Fibroblast of mammary gland (primary cell): ENCODE measurements at places on chromosomes 5 and 9.

DNA sequence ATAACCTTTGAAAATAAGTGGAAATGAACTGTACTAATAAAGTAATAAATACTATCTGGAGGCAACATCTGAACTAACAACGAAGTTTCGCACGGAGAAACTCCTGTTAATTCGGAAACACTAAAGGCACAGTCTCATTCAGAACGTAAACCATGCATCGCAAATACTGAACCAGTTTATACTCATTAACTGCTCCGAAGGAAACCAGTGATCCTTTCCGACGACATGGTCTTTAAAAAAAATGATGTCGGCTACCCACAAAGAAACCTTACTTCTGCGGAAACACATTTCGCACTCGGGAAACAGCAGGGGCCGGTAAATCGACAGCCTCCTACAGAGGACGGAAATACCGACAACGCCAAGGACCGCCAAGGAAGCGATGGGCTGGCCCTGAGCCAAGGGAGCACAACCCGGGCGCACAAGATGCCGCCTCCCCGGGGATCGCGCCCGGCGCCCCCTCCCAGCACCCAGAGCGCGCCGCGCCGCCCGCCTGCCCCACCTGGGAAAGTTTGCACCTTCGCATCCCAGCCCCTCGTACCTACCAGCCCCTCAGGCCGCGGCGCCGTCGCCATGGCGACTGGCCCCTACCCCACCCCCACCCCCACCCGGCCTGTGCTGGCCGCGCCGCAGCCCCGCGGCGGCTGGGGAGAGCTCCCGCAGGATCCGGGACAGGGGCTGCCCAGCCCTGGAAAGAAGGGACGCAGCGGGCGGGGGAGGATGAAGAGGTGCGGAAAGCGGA lies 732 bp downstream of the PRKAA1 start:
- DNase-seq = peak; percentile 70

- DNase-seq = no peak
Observed at GRCh38 chr9:22045423-22045822, 36.3 kb upstream of the CDKN2B start.

GRCh38 chr5:83204651-83205050 lies 127.3 kb downstream of the XRCC4 start:
- DNase-seq = no peak

DNA sequence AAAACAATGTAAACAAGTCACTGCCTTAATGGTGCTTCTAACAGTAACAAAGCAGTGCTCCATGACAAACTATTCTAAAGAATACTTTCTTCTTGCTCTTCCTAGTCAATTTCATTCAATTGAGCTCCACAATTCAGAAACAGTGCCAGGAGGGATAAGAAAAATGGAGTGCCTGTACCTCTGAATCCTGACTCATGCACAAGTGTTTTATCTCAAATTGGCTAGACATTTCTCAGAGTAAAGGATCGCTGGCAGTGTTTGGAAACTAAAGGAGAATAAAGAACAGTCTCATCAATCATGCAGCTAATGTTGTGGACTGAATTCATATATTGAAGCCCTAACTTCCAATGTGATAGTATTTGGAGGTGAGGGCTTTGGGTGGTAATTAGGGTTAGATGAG lies 27.6 kb downstream of the SLC25A51 start:
- DNase-seq = no peak

DNA sequence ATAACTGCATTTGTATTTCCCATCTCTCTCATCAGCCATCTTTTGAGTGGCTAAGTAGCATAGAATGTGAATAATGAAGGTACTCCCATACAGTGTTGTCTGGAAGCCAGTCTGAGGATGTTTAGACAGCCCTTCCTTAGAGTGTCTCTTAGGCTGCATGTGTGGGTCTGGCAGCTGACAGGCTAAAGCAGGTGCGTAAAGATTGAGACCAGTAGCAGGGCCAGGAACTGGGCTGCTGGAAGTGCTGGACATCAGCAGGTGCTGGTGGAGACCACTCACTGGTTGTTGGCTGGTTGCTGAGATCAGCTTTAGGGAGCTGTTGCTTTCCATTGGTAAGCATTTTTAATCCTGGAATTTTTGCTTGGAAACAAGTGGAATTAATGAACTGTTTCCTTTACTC lies 197.5 kb downstream of the PCSK5 start:
- no peak for DNase-seq

GRCh38 chr5:58466939-58467338 lies 7.1 kb upstream of the PLK2 start:
- peak; percentile 35 for DNase-seq

- DNase-seq = no peak
Observed at GRCh38 chr5:123087173-123088030, 1.6 kb upstream of the PRDM6 start.

DNA sequence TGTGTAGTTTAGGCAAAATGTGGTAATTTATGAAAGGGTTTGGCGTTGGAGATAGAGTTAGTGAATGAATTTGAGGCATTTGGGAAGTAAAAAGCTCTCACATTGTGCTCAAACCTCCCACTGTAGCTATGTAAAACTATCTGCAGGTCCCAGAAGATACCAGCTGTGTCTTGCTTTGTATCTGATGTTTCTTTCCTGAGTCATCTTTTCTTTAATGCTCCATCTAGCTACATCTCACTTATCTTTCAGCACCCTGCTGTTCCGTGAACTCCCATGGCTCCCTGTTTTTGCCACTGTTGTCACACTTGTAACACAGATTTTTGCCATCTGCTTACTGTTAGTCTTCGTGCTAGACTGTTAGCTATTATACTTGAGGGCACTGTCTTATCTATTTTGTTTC lies 253.1 kb downstream of the NPR3 start:
- DNase-seq = peak; percentile 3

GRCh38 chr9:116219686-116220085 lies 66.1 kb downstream of the PAPPA start:
- DNase-seq = no peak

DNA sequence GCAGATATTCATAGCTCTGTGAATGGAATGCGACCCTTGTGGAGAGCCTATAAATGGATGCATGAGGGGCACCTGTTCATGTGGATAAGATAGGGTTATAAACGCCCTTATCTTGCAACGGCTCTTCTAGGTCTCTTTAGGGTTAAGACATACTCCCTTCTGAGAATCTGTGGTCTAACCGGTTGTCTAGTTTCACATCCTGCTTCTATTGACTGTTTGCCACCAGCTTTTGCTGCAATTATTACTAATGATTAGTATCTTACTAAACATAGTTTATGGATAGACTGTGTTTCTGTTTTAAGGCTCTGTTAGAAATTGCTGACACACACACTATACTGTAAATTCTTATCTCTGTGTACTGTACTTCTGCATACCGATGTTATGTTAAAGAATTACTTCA lies 198.9 kb upstream of the CYLC2 start:
- no peak for DNase-seq

DNA sequence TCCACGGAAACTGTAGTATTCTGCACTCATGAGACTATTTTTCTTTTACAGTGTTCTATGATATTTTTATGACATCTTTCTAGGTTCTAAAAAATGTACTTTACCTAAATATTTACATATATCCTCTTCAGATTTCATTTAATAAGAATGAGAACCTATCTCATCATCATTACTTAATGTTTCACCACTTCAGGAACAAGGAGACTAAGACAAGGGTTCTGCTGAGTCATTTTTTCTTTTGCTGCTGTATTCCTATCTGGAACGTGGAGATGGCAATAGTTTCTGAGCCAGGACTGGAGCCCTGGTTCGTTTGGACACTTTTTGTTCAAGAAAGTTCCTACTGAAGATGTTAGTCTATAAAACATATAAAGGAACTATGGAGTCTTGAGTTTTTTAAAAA lies 258.2 kb upstream of the MAP3K1 start:
- DNase-seq = peak; percentile 7

DNA sequence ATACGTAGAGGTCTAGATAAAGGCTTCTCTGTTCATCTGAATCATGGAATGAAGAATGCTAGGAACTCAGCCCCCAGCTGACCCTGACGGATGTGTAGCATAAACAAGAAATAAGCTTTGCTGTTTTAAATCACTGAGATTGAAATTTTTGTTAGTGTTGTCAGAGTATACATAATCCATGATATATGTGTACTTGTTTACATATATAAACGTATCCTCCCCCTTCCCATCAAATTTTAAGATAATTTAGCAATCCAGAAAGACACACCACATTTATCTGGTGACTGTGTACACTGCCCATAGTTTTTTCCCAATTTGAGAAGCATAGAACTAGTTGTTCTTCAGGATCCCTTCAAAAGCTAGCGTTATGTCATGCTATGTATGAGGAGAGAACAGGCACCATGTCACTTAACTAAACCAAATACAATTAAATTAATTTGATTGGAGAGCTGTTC lies 80.8 kb upstream of the OSMR start:
- no peak for DNase-seq

GRCh38 chr9:31112491-31112890 lies 1272.0 kb upstream of the ACO1 start:
- no peak for DNase-seq

- DNase-seq = peak; percentile 18
Observed at GRCh38 chr5:128121651-128122050, 38.1 kb downstream of the SLC12A2 start.

GRCh38 chr5:120449501-120449900 lies 14.6 kb upstream of the PRR16 start:
- DNase-seq = peak; percentile 36

- DNase-seq = no peak
Observed at GRCh38 chr5:133051061-133051541, 712 bp upstream of the HSPA4 start.

DNA sequence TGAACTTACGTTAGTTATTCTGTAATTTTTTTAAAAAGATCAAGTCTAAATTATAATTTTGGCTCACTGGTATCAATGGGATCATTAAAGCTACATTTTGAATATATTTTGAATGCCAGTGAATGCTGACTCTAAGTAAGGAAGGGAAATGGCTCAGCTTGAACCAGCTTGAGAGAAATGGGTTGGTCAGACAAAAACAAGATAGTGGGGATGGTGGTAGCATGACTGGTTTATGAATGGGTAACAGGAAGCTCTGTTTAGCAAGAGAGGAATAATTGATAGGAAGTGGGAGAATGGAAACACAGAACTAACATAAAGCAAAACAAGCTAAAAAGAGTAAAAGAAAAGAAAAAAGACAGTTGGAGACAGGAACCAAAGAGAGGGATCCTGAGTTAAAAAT lies 220.2 kb downstream of the ADAMTS6 start:
- no peak for DNase-seq

GRCh38 chr9:137552022-137552768 lies 516 bp downstream of the MRPL41 start:
- no peak for DNase-seq

DNA sequence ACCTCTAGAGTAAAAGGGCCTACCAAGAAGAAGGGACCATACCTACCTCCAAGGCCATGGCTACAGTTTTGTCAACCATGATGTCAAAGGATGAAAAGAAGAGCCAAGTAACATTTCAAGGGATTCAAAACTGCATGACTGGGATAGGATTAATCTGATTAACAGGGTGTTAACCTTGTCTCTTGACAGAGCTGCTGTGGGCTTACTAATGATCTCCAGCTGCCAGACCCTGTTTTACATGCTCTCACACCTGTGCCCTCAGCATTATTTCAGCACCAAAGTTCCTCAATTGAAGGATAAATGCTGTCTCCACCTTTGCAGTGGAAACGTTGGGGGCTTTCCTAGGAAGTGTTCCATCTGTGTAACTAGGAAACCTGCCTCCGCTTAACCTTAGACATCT lies 78.3 kb downstream of the DMAC1 start:
- no peak for DNase-seq

- DNase-seq = peak; percentile 62
Observed at GRCh38 chr5:142743592-142744441, 26.4 kb upstream of the ARHGAP26 start.

DNA sequence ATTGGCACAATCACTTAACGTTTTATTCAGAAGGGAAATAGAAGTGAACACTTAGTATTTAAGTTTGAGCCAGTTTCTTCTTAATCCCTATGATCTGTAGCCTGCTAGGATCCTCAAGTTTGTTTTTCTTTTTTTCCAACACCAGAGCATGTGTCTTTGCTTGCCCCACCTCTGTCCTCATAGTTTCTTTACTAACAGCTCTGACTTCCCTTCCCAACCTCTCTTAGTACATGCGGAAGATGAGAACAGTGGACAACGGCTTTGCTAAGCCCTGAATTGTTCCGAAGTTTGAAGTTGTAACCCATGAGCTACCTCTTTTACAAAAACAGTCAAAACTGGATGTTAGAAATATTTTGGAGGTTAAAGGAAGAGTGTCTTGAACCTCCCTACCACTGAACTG lies 61.7 kb upstream of the TAF11L2 start:
- no peak for DNase-seq

- DNase-seq = peak; percentile 81
Observed at GRCh38 chr9:1978941-1979340, 36.2 kb upstream of the SMARCA2 start.

- DNase-seq = peak; percentile 27
Observed at GRCh38 chr5:135195270-135195608, 161.2 kb upstream of the PITX1 start.

GRCh38 chr9:76573905-76574760 lies 115.2 kb downstream of the GCNT1 start:
- peak; percentile 49 for DNase-seq

- DNase-seq = peak; percentile 72
Observed at GRCh38 chr9:125549465-125549871, 157.5 kb downstream of the MAPKAP1 start.
